Bronchial smooth muscle cell (primary cell): ENCODE measurements at places on chromosomes 7 and 10. TPM values are rescaled to one million over a fixed set of nuclear protein-coding genes. Genes with fewer than 3 reads are reported as not detected.

SUGCT gene
- 18.8 and 21.0 TPM in 2 replicates for total RNA-seq

OR2A42 gene
- total RNA-seq = under 0.01 TPM in 1 of 2 replicates, not detected in the other

PCLO gene
- total RNA-seq = under 0.01 TPM in 2 replicates

SPDYE2 gene
- not detected in 2 replicates for total RNA-seq

ABCB1 gene
- total RNA-seq = 3.8 and 24.0 TPM in 2 replicates

TBXAS1 gene
- 2.1 and 3.0 TPM in 2 replicates for total RNA-seq

GALNT17 gene
- not detected in 2 replicates for total RNA-seq
